ENCODE measurements at places on chromosomes 16 and 17.

DNA sequence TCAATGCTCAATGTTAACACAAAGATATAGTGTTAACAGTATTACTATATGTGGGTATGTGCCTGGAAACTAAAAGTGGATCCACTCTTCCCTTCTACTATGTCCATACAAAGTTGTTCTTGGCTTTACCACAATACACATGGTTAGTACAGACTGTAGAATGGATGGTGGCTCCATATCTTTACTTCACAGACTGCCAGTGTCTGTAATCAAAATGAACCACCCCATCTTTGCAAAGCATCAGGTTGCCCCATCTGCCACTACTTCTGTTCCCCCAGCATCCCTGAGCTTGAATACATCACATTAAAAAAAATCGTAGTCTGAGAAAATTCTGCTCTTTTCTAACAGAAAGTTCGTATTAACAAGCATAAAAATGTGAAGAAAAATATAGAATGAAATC is 30.0 kb downstream of the USP32 start:
- DNase-seq: no peak

DNA sequence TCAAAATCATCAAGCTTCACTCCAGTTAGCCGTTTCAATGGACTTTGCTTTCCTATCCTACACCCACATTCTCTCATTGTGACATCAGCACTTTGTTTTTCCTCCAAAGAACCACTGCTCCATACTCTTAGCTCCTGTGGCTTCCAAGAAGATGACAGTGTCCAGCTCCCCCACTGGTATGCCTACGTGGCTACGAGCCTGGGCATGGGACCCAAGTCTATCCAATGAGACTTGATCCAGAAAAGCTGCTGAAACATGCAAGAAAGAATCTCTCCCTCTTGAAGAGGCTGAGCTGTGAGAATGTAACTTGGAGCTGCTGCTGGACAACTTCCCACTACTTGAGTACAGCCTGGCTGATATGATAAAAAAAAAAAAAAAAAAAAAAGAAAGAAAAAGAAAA is 9.4 kb downstream of the TOX3 start:
- DNase-seq: no peak

GRCh38 chr16:81140930-81141780 is 45.0 kb upstream of the GCSH start:
- DNase-seq: no peak

DNA sequence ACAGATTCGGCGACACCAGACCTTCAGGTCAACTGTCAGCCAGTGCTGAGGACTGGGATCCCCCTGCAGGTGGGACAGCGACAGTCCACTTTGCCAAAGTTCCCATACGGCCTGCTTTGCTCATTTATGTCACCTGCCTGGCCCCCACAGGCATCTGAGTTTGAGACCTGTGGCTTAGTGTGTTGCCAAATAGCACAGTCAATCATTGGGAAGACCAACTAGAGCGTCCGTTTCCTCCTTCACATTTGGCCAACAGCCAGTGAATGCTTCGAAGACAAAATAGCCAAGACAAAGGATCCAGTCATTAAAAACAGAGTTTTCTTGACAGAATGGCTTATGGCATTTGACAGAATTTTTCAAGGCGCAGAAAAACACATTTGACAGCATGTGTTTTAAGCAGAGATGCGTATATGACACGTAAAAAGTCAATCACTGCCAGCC is 113.8 kb downstream of the ABCC12 start:
- DNase-seq: no peak

GRCh38 chr17:81422776-81423697 is 27.8 kb downstream of the BAHCC1 start:
- no peak for DNase-seq

- DNase-seq: no peak
Measured at GRCh38 chr17:21132428-21132827, 5.7 kb downstream of the DHRS7B start.

DNA sequence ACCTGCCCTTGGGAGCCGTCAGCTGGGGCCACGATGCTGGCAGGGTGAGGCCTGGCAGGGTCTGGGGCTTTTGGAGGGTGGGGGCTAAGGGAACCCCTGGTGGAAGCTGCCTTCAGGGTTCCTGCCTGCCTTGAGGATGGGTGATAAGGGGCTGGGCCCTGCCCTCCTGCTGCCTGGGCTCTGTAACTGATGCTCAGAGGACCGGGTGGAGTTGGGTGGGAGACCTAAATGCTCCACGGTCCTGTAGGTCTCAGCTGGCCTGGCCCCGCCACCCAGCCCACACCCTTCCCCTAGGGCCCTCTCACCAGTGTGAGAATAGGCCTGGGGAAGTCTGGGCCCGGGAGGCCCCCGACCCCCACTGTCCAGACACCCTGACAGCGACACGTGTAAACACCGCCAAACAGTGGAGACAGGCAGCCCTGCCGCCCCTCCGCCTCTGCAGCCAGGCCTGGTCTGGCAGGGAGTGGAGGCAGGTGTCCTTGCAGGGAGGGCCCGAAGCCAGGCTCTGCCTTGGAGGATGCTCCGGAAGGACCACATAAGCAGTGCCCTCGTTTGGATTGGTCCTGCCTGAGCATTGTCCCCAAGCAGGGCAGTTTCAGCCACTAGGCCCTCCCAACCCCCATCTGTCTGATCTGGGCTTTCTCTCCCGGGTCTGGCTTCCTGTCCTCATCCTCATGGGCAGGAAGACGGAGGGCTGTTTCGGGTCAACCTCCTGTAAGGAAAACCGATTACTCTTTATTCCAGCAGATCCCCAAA is 6.5 kb upstream of the BAHCC1 start:
- no peak for DNase-seq

GRCh38 chr16:70255574-70255973 is 3.8 kb upstream of the EXOSC6 start:
- DNase-seq: no peak

DNA sequence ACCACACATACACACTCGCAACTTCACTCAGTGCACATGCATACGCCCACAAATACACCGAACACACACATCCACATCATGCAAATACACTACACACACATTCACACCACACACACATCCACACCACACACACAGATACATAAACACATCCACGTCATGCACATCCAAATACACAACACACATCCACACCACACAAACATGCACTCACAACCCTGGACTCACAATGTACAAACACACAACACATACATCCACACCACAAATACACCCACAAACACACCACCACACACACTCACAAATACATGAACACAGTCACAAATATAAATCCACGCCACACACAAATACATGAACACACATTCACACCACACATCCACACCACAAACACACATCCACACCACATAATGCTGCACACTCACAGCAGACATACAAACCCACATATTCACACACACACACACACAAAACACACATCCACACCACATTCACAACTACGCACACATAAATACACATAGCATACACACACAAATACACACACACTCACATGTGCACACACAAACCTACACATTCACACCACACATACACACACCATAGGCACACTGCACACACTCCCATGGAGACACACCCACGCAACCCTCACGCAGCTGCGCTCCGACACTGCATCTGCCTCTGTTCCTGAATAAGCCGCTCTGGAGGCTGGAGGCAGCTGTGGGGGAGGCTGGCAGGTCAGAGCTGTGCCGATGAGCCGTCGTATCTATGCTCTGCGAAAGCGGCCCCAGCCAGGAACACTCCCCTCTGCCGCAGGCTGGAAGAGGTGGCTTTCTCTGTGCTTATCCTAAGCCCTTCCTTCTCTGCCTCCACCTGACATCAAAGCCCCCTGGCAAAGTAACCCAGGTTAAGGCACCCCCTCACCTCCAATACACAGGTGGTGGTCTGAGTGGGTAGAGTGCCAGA is 141.8 kb downstream of the GRIN2A start:
- DNase-seq: no peak

DNA sequence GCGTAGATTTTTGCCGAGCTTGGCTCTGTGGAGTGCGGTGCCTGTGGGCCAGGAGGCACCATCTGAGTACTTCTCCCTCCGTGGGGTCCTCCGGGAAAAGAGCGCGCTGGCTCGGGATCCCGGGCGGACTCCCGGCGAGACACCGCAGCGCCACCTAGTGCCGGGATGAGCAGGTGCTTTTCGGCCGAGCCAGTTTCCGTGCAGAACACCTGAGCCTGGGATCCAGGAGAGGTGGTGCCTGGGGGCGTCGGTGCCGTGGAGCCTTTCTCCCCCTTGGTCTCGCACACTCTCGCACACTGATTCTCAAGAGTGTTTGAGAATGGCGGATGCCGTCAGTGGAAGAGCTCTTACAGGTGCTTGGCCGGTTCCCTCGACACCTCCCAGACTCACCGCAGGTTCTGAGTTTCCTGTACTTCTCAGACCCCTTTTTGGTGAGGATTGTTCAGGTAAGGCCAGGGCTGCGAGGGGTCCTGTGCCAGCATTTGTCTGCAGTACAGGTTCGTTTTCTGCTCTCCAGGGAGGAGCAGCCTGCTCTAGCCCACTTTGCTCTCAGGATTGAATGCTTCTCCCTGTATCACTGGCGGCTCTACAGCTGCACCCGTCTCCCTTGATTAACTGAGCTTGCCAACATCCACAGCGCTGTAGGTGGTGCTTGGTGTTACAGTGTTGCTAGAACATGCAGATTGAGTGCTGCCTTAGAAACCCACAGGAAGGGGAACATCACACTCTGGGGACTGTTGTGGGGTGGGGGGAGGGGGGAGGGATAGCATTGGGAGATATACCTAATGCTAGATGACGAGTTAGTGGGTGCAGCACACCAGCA is 23.3 kb downstream of the TBCD start:
- peak; percentile 63 for DNase-seq

DNA sequence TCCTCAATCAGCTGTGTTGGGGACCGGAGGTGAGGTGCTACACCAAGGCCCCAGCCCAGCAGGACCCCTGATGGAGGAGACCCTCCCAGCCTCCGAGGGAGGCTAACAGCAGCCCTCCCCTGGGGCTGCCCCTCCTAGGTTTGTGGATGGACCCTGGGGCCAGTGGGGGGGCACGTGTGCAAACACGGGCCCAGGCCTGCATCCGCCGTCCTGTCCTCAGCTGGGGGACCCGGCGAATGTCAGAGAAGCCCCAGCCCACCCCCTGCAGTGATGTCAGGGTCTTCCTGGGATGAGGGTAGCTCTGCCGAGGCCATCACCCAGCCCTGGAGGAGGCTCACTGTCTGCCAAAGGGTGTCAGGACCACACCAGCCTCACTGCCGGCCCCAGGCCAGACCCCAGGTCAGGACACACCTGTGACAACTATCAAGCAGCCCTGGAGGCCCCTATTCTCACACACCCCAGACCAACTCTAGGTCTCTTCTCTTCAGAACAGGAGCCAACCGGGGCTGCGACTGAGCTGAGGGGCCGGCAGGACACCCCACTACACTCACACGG is 26.7 kb downstream of the CEP131 start:
- no peak for DNase-seq

GRCh38 chr17:56994009-56994792 is 16.3 kb downstream of the SCPEP1 start:
- no peak for DNase-seq

DNA sequence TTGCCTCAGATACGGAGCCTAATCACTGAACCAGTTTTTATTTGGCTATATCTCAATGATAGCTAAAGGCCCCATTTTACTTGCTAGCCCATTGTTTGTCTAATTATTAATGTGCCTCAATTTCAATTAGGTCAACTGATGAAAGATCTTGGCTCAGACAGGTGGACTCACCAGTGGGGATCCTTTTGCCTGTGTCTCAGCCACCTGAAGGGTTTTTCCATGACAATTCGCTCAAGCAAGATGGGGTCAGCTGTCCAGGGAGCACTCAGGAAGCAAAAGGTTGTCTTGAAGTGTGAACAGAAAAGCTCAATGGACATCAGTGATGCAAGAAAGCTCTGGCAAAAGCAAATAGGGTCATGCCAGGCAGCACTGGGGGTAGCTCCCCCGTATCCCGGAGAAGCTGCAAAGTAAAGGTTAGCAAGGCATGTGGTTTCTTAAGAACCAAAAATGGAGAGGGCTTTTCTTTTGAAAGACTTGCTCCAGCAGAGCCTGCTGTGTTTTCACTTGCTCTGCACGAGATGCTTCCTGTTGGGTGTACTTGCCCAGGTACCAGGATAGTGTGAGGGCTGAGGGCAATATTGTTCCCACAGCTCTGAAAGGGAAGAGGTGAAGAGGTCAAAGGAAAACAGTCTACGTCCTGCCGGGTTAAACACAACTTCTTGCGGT is 541.2 kb upstream of the CDH5 start:
- no peak for DNase-seq

Measured in GM12892 (cell line).